GM18507 (cell line): ENCODE measurements at places on chromosomes 11 and 22.

GRCh38 chr11:62190011-62190410 lies at the start of gene SCGB1D1:
Gene SCGB1D1 (plus strand): TSS chr11:62190216. CDS start chr11:62190285, 69 bp downstream.
- DNase-seq = no peak

- no peak for DNase-seq
These were observed 40.1 kb downstream of the BID start for GRCh38 chr22:17734187-17734586.

GRCh38 chr11:116701297-116701801 lies 71.4 kb downstream of the BUD13 start:
- no peak for DNase-seq

- no peak for DNase-seq
These were observed 15.0 kb downstream of the UBE2L6 start for GRCh38 chr11:57552479-57552878.

- no peak for DNase-seq
These were observed 23.2 kb downstream of the RTN4R start for GRCh38 chr22:20244691-20245576.

DNA sequence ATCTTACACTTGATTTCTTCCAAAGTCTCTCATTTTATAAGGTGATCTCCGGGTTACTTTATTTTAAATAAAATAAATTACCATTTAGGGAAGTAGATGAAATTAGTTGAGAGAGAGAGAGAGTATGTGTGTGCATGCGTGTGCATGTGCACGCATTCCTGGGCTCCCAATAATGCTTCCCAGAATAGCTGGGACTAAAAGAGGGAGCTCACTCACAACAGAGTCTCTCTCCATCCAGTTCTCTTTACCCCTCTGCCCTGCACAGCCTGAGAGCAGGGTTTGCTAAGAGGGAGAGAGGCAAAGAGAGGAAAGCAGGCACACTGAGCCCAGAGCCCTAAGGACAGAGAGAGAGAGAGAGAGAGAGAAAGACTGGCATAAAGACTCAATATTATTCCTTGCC lies 11.3 kb upstream of the TRIM44 start:
- no peak for DNase-seq

DNA sequence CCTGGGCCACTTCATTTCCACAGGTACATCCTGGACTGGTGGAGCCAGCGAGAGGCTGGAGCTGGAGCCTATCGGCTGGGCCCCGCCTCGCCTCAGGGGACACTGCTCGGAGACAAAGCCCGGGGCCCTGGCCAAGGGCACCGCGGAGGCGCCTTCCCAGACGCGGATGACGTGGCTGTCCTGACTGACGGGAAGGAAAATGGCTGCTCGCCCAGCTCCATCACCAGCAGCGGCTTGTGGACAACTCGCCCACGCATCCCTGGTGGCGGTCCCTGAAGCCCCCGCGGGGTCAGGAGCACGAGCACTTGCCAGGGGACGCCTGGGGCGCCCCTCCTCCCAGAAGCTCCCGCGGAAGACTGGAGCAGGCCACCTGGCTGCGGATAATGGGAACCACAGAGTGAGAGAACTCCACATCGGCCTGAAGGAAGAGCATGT lies 49.6 kb downstream of the CECR2 start:
- no peak for DNase-seq

- no peak for DNase-seq
These were observed 252.7 kb upstream of the PITPNB start for GRCh38 chr22:28171712-28172111.
